ENCODE measurements at places on chromosomes 5 and 9. TPM values are rescaled to one million over a fixed set of nuclear protein-coding genes. Genes with fewer than 3 reads are reported as not detected.

GRIN3A gene
- not detected for total RNA-seq

EPB41L4A gene
- total RNA-seq: 2.8 TPM

- no peak for DNase-seq
Measured at GRCh38 chr9:123523845-123524244, 167.8 kb downstream of the CRB2 start.

DNA sequence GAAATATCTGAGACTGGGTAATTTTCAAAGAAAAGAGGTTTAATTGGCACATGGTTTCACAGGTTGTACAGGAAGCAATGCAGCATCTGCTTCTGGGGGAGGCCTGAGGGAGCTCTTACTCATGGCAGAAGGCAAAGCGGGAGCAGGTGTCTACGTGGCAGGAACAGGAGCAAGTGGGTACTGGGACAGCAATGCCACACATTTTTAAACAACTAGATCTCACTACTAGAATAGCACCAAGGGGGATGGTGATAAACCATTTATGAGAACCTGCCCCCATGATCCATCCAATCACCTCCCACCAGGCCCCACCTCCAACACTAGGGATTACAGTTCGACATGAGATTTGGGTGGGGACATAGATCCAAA, 47.6 kb upstream of the HOMER1 start:
- DNase-seq: no peak

GRCh38 chr5:139660105-139660922, 12.2 kb downstream of the CXXC5 start:
- DNase-seq: no peak

HRH2 gene
- total RNA-seq: 0.12 TPM

MEIKIN gene
- total RNA-seq: not detected

- no peak for DNase-seq
Measured at GRCh38 chr9:1929722-1930244, 85.4 kb upstream of the SMARCA2 start.

Data from HCT116 (cell line).